ENCODE measurements at places on chromosomes 6 and 20.

- DNase-seq, result no peak
Observed at GRCh38 chr6:38617856-38618255, 21.9 kb downstream of the BTBD9 start.

DNA sequence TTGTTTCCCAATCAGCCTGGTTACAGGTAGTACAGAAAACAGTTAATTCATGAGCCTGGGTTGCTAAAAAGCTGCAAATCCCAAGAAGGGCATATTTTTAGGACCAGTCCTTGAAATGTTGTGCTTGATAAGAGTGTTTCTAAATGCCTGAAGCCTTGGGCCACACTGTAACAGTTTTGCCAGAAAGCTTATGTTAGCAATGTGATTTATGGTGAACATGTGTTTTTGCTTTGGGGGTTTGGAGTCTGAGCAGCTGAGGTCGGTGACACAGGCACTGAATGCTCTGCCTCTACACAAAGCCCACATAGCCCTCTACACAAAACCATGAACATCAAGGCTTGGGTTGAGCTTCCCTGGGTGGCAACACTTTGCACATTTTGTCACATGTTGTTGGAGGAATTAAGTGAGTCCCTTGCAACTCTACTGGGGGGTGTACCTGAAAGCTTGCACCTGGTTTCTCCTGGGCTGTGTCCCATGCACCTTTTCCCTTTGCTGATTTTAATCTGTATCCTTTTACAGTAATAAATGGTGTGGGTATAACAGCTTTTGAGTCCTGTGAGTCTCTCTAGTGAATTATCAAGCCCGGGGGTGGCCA, 22.2 kb downstream of the AHI1 start:
- no peak for DNase-seq

DNA sequence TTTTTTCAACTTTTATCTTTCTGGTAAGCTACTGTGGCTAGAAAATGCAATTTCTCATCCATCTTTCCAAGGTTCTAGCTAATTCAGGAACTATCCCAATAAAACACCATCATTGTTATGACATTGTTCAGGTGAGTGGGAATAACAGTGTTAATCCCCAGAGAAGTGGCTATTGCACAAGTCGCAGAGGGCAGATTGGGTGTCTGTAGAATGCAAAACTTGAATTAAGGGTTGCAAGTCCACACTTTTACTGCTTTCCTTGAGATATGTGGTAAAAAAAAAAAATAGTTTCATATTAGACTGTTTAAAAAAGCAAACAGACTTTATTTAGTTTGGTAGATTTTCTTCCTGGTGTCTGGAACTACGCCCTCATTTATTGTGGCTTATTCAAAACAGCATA, 41.1 kb upstream of the PRDM1 start:
- no peak for DNase-seq

GRCh38 chr20:22825546-22825945, 209.6 kb upstream of the SSTR4 start:
- DNase-seq, result no peak

- DNase-seq, result no peak
Observed at GRCh38 chr6:119043783-119044182, 34.7 kb downstream of the FAM184A start.

- peak; percentile 4 for DNase-seq
Observed at GRCh38 chr20:61719691-61720347, 345.9 kb downstream of the TAF4 start.

DNA sequence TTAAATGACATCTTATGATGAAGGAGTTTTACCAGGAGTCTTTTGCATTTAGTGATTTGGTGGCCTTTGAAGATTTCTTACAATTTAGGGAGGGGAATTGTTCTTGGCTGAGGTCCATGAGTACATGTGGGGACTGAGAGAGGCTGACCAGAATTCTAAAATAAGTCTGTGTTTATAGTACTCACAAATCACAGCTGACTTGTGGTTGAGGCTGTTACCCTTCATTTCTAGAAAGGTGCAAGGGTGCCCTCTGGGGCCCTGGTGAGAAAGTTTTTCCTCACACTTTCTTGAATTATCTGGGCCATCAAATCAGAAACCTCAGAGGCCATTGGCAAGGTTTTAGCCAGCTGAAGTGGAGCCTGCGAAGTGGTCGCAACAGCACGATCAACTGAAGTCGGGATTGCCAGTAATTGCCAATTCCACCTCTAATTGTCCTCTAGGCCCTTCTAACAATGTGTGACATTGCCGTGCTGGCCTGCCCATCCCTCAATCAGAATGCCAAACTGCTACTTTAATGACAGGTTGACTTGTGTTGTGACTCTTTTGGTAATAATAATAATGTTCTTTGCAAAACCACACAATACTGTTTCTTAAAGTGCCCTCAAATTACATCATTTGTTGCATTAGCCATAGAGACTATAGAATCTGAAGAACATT, 221.6 kb downstream of the OGFRL1 start:
- no peak for DNase-seq

DNA sequence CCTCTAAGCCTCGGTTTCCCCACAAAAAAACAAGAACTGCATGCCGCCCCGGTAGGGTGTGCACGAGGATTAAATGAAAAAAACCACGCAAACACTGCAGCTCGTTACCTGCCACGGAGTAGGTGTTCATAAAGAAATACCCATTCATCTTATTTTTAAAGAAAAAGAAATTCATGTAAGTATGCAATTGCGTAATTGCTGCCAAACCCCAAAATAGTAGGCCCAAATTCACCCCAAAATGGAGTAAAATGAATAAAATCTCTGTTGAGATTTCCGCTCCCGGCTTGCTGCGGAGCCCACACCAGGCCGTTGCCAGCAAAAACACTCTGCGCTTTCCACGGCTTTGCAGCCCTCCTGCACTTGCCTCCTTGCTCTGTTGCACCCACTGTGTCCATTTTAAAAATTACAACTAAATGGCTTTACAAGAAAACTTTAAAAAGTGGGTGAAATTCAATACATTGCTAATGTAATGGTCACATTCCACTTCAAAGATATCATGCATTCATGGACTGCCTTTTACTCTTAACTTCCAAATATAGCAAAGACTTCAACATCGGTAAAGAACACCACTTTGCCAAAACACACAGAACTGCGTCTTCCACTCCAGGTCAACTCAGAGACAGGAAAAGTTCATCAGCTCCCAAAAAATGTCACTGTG, 125.0 kb downstream of the ZMYND8 start:
- DNase-seq, result no peak

DNA sequence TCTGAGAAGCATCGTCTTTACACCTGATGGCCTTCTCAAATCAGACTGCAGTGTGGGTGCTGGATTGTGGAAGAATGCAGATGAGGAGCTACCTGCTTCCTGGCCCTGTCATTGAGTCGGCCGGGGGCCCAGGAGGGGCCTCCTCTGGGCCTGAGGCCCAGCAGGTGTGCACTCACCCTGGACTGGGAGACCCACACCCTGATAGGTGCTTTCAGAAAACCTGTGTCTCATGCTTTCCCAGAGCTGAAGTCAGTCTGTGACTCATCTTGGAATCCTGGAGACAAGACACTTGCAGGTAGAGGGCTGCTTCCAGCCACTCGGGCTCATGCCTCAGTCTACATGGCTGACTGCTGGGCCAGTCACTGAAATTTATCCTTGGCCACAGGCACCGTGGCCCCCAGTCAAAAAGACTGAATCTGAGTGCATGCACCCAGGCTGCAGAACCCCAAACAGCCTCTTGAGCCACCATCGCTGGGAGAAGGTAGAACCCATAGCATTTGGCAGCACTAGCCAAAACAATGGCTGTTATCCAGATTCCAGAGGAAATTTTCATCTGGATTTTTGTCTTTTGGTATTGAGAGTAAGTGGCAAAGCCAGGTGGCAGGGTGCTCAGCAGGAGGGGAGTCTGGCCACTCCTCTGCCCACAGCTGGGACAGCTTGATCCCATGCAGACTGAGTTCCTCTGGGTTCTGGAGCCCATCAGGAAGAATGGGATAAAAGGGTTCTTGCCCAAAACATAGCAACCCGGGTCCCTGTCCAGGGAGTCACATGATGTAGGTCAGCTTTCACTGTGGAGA, 182.0 kb upstream of the CST7 start:
- DNase-seq, result no peak

DNA sequence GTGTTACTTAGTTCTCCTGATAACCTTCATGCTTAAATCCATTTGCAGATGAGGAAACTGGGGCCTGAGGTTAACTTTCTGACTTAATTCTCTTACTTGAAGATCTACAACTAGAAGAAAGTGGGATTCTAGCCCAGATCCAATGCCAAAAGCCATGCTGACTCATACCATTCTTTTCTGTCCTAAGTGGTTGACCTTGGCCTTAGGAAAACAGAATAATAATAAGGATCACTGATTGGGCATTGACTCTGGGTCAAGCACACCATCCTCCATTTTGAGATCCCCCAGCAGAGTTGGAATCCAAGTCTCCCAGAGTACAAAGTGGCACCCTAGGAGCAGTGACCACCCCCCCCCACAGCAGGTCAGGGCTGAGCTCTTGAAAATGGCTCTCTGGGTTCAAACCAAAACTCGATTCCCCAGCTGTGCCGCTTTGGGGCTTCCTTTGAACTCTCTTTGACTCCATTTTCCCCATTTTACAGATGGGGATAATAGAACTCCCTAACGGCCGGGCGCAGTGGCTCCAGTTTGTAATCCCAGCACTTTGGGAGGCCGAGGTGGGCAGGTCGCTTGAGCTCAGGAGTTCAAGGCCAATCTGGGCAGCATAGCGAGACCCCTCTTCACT, 12.8 kb upstream of the ZNF217 start:
- no peak for DNase-seq

DNA sequence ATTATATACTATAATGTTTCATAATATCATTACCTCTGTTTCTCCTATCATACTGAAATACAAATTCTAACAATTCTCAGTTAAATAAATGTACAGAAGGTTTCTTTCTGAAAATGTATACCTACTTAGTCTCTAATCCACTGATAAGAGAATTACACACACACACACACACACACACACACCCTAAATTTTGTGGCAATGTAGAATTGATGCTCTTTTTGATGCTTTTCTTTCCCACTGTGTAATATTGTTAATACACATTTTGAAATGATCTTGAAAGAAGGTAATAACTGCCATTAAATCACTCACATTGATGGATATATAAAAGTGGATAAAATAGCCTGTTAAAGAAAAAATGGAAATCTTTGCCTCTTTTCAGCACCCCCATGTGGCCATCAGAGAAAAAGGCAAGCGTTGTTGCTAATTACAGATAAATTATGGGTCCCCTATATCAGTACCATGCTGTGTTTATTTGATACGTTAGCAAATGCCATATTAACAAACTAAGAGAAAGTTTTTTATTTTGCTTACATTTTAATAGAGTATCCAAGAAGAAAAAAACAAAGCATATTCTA, 76.6 kb upstream of the VGLL2 start:
- no peak for DNase-seq

DNA sequence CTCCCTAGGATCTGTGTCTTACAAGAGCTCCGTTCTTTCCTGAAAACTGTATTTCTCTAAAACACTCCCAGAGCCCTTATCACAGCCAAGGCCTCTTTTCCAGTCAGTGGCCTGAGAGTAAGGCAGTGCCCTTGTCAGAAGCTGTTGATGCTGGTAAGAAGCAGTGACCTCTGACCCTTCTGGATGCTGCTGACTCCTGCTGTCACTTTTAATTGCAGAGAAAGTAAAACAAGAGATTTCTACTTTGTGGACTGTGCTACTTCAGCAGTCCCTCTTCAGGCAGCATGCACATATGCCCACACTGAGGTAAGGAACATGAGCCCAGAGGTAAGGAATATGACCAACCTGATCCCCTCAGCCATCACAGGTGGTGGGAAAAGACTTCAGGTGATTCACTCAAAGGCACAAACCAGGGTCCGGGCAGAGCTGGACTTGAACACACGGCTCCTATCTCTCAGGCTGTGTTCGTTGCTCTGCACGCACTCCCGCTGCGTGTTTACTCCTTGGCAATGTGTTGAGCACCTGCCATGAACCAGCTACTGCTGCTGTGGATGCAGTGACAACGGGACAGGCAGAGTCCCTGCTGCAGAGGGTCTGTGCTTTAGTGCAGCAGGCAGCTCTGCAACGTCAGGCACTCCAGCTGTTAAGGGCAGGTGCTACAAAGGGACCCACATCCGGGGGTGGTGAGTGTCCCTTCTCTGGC, 201.9 kb upstream of the CST7 start:
- no peak for DNase-seq

GRCh38 chr6:25953733-25954132, 8.9 kb upstream of the TRIM38 start:
- no peak for DNase-seq

- DNase-seq, result no peak
Observed at GRCh38 chr20:61414455-61414991, 162.5 kb downstream of the CDH4 start.

DNA sequence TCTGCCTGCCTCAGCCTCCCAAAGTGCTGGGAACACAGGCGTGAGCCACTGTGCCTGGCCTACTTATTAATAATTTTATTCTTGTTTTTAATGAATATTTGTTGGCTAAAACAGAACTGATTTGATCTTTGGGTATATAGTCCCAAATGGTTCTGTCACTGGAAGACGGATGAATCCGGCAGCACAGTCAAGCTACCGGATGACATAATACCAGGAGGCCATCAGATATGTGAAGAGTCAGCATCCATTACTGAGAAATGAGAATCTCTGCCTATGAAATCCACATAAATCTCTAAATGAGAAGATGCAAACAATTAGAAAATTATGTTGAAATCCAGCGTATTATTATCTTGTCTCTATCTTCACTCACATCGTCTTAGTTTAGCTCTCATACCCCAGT, 263.0 kb downstream of the EYA4 start:
- no peak for DNase-seq

DNA sequence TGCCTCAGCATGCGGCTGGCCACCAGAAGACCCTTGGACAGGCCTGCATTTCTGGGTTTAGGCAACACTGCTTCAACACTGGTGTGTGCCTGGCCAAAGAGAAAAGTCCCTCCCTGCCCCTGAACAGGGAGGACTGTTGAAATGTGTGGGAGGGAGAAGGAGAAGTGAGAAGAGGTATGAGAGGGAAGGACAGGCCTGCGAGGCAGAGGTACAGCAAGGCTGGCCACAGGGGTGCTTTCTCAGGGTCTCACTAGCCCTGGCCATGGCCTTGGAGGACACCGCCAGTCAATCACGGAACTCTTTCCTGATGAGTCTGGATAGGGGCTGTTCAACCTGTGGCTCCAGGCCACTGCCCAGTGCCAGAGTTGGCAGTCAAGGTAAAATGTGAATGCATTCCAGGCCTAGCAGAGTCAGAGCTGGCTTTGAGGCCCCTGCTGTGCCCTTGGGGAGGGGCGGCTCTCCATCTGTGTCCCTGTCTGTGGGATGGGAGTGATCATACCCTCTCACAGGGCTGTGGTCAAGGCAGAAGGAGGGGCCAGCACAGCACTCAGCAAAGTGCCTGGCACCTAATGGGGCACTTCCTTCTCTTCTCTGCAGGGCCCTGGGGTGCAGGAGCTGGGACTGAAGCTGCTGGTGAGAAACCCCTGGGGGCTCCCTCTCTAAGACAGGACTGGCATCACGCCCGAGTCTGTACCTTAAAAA, 43.2 kb upstream of the CDH22 start:
- no peak for DNase-seq
